Amniotic epithelial cell (primary cell): ENCODE measurements at places on chromosomes 6 and 20.

DNA sequence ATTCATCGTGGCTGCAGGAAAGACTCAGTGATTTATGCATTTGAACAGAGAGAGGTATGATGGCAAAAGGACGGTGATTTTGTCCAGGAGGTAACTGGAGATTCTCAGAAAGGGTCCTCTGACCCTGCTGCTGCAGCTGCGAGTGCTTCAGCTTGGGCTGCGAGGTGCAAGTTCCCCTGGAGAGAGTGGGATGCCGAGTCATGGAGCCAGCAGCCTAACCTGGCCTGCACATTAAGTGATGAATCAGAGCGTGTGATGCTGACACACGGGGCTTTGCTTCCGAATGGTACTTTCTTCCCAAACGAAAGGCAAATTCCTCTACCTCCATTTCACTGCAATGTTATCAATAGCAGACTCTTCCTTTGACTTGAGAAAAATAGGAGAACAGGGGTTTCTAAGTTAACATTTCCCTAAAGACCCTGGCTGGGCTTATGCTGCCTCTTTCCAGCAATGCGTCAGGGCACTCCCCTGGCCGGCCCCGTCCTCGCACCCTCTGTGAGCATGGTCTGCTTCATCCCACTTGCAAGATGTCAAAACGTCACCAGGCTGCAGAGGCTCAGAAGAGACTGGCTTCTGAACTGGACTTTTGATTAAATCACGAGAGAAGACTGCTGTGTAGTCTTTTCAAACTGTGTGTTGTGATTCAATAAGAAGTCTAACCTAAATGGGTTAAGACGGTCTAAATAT lies 628.0 kb upstream of the AGPAT4 start:
- DNase-seq: no peak

DNA sequence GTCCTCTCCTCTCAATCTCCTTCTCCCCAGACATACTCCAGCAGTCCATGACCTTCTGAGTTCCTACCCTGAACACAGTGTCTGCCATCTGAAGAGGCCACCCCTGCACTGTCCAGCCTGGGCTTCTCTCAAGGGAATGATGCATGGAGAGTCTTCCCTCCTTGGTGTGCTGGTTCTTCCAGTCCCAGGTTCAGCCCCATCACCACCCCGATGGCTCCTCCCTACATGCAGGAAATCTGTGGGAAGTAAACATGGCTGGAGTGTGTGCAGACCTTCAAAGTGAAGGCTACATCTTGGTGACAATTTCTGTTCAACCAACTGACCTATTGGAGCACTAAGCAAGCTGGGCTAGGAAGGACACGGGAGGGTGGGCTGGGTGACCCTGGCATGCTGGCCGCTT lies 121.0 kb upstream of the JAG1 start:
- DNase-seq: no peak

GRCh38 chr6:63214816-63215215 lies 3.5 kb downstream of the FKBP1C start:
- no peak for DNase-seq

- peak; percentile 96 for DNase-seq
Measured at GRCh38 chr6:43790031-43790430, 20.0 kb downstream of the VEGFA start.

- peak; percentile 73 for DNase-seq
Measured at GRCh38 chr20:20003031-20003954, 13.9 kb upstream of the NAA20 start.

DNA sequence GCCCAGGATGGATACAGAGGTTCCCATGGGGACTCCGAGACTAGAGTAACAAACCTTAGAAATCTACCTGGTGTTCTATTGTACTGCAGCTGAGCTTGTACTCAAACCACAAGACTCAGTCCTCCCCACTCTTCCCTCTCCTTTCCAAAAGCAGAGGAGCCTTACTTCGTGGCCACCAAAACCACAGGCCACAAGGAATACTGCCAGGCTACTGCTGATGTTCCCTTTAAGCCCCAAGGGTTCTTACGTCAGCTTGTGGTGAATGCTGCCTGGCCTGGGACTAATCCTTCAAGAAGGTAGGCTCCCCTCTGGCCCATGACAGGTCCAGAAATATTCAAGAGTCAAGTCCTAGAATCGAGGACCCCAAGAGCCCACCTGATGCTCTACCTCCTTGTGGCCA lies 10.5 kb upstream of the DEFB128 start:
- peak; percentile 12 for DNase-seq

- no peak for DNase-seq
Measured at GRCh38 chr6:15586503-15586902, 76.3 kb downstream of the DTNBP1 start.

- DNase-seq: no peak
Measured at GRCh38 chr20:10200330-10200729, 18.3 kb upstream of the SNAP25 start.

DNA sequence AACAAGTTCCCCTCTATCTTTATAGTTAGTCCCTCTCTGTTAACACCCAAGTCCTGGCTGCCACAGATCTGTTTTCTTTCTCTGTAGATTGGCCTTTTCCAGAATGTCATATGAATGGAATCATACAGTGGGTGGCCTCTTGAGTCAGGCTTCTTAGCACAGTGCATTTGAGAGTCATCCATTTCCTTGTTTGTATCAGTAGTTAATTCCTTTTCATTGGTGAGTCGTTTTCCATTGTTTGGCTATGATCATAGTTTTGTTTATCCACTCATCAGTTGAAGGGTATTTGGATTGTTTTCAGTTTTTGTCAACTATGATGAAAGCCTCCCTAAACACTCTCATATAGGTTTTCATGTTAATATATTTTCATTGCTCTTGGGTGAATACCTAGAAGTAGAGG lies 248.3 kb downstream of the ARID1B start:
- peak; percentile 40 for DNase-seq

- DNase-seq: no peak
Measured at GRCh38 chr20:50001784-50002311, 19.1 kb downstream of the SNAI1 start.

DNA sequence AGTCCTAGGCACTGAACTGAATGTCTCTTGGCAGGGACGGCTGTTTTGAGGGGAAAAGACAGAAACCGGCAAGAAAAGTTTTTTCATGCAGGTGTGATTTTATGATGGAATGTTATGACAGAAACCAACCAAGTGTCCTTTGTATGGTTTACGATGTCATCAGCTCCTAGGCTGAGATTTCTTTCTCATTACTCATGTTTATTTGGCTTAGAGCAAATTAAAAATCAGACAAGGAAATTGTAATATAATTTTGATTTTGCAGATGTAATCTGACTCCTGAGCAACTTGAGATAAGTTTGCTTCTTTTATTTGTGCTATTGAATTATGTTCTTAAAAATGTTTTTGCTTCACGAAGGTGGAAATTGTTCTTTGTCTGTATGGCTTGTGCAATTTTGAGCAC lies 58.8 kb upstream of the MAP3K7 start:
- DNase-seq: no peak

DNA sequence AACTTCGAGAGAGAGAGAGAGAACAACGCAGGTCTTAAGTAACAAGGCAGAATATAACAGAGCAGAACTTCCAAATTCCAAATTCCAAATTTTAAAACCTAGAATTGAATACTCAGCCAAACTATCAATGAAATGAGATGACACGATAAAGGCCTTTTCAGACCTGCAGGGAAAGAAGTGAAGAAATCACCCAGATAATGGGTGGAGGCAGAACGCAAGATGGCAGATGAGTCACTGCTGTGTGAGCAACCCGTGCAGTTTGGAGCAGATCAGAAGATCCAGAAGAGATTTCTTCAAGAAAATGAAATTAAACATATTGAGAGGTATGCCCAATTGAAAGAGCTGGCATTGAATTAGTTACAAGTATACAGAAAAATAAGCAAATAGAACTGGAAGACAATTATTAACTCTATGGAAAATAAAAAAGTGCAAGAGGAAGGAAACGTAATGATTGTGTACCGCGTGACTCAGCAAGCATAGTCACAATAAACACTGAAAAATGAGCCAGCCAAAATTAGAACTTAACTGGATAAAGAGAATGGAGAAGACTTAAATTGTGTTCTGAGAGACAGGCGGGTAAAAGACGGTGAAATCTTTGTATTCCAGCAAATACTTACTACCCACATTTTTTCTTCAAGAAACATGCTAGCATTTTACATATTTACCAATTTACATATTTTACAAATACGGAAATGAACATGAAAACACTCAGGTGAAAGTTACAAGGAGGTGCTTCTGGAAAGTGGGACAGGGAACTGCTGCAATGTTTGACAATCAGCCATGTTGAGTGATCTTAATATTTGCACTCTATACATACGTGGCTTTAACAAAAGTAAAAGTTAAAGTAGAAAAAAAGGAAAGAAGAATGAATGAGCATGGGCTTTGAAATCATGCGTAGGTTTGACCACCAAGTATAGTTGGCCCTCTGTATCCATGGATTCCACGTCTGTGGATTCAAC lies 87.9 kb upstream of the CDYL start:
- peak; percentile 87 for DNase-seq

- no peak for DNase-seq
Measured at GRCh38 chr6:37299990-37300389, 42.0 kb upstream of the TMEM217 start.

DNA sequence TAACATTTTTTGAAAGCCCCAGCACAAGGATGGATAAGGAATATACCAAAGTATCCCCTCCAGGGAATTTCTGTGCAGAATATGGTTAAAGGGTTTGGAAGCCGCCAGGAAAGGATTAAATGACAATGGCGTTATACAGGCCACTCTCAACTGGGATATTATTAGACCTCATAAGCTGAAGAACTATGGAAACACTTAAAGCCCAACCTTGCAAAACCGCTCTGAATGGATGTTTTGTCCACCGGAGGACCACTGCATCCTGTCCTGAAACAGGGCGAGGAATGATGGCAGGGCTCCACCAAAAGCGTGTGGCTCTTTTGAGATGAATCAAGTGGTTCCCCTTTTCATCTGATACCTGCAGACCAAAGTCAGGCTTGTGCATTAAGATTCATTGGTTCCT lies 32.4 kb downstream of the NFATC2 start:
- DNase-seq: no peak

DNA sequence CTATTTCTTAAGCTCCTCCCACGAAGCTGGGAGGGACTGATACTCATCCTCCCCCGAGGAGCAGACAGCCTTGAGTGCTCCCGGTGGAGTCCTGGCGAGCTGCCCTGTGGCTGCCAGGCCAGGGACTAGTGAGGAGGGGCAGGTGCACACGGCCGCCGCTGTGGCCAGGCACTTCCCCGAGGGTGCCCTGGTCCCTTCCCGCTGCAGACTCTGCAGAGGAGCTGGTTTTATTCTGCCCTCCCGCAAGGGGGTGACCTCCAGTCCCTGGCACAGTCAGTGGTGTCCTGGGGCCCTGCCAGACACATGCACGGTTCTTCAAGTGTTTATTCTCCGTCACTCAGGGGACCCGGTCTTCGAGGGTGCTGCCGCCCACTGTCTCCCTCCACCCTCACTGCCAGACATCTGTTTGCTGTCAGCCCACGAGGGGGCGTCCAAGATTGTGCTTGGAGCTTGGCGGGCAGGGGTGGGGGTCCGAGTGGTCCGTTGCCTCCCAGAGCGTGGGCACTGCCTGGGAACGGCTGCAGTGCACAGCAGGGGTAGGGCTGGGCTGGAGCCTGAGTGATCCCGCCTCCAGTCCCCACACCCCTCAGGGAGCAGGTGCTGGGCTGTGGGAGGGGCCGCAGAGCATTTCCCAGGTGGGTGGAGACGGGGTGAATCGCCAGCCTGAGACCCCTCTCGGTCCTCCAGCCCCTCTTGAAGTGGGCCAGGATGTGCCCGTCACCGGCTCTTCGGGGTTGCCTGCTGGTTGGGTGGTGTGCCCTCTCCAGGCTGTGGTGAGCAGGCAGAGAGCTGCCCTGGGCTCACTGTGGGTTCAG lies 3.1 kb upstream of the CABLES2 start:
- peak; percentile 39 for DNase-seq

GRCh38 chr20:25389401-25389857 lies 1.2 kb downstream of the ABHD12 start:
- peak; percentile 41 for DNase-seq

DNA sequence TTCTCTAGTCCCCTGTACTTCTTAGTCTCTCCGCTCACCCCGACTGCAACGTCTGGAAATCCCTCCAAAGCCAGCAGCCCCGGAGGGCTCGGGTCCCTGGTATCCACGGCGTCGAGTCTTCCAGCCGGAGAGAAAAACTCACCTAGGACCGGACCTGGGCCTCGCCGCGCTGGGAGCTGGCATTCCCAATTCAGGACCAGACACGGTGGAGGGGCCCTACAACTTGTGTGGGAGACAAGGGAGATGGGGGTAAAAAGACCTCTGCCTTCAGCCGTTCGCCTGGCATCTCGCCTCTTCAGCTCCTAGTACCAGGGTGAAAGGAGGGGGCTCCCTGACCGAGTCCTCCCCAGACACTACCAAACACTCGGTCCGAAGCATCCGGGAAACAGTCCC lies 64.3 kb downstream of the GPX5 start:
- no peak for DNase-seq

GRCh38 chr20:5797843-5798462 lies 47.8 kb downstream of the SHLD1 start:
- DNase-seq: no peak

DNA sequence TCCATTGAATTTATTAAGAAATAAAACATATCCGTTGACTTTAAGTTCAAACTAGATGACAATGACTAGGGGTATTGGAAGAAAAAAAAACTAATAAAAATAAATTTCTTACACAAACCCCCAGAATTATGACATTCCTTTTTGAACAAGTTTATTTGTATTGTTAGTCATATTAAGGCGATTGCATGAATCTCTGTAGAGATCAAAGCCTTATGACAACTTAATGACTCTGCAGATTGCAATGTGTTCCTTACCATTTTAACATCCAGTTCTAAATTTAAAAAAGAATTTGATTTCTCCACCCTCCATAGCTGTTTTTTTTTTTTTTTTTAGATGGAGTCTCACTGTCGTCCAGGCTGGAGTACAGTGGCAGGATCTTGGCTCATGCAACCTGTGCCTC lies 189.8 kb upstream of the CEP162 start:
- peak; percentile 7 for DNase-seq

GRCh38 chr6:65045801-65046200 lies 661.2 kb downstream of the EYS start:
- no peak for DNase-seq

GRCh38 chr6:37298958-37299357 lies 41.0 kb upstream of the TMEM217 start:
- DNase-seq: no peak

DNA sequence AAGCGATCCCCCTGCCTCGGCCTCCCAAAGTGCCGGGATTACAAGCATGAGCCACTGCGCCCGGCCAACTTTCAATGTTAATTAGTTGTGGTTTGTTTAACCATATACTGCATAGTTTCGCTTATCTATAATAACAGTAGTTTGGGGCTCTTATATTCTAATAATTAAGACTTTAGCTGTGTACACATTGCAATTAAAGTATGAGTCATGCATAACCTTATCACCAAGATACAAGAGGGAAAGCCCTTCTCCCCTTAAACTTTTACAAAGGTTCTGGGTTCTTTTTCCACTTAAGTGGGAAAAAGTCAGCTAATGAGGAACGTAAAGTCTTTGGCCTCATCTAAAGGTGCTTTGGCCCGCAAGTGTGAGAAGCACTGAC lies 3.2 kb upstream of the MCCD1 start:
- DNase-seq: no peak

DNA sequence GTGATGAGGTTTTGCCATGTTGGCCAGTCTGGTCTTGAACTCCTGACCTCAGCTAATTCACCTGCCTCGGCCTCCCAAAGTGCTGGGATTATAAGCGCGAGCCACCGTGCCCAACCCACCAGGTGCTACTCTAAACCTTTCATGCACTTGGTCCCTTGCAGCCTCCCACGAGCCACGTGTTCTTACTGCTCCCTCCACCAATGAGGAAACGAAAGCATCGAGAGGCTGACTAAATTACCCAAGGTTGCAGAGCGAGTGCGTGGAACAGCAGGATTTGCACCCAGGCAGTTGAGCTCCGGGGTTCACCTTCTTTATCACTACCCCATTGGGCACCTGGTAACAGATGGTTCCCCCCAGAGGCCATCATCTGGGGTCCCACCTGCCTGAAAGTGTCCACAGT lies 208.3 kb downstream of the LY86 start:
- no peak for DNase-seq

GRCh38 chr20:9458138-9458796 lies 56.1 kb upstream of the LAMP5 start:
- peak; percentile 6 for DNase-seq
